ENCODE measurements at places on chromosomes 6 and 20.

- no peak for DNase-seq
These were observed 48.8 kb downstream of the CTCFL start for GRCh38 chr20:57476084-57476526.

DNA sequence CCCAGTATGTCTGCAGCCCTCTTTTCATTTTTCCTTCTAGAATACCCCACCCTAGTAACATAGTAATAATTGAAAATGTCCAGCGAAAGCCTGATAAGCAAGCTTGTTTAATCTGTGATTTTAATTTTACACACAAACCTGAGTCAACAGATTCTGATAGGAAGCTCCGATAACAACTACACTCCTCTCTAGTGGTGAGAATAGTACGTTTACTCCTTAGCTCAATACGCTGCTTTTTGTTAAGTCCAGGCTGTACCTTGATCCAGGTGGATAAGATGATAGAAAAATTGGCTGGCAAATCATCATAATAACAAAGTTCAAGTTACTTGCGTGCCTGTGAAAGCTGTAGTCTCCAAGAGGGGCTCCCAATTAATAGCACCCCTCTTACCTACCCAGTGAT is 25.5 kb upstream of the DCBLD1 start:
- no peak for DNase-seq

DNA sequence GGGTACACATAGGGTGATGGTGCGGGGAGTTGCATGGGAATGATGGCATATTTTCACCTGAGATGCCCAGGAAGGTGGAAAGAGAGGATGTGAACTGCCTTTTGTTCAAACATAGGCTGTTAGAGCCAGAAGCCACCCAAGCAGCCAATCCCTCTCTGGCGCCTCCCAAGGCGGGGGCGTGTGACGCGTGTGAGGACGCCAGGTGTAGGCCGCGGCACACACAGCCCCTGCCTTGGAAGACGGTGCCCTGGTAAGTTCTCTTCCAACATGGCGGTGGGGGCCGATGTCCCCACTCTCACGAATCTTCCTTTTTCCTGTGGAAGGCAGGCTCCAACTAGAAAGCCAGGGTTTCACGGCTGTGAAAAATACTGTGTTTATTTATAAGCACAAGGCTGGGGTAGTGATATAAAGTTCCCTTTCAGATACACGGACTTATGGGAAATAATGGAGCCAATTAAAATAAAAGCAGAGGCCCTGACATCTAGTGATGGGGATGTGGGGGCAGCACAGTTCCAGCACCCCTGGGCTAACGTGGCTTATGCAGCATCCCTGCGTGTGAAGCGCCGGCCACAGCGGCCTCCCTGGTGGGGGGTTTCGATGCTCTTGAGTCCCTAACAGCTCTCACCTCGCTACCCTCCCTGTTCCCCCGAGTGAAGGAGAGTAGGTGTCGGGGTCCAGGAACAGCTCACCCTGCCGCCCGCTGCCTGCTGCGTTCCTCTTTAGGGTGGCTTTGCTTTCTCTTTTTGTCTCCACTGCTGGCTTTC is 28.3 kb downstream of the CDH4 start:
- no peak for DNase-seq

DNA sequence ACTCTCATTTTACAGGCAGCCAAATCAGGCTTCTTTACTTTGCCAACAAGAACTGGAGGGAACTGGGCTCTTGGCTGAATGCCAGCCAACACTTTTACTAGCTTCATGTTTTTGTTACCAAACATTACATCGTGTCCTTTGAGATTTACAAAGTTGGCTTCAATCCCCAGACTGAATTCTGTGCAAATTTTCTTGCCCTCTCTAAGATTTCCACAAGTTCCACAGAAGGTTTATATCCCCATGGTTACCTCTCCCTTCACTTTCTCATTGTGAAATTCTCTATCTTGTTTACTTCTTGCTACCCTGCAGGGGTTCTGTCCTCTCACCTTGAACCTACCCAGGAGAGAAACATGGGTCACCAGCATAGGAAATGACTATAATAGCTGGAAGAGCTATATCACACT is 37.6 kb upstream of the PLCB1 start:
- no peak for DNase-seq

- DNase-seq, result no peak
These were observed 3.7 kb downstream of the SYS1 start for GRCh38 chr20:45366631-45367030.

DNA sequence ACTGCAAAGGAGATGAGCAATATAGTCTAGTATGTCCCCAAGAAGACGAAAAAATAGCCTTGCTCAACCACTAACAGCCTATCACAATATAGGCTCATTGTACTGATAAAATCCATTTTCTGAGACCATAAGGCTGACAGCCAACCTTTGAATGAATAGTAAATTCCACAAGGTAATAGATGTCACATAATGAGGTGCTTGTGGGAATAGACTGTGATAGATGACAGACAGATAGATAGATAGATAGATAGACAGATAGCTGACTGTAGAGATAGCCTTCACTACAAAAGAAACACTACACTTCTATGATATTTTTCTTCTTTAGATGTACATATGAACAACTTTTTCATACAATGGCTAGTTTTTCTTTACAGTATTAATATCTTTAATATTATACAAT is 760.3 kb upstream of the NRSN1 start:
- DNase-seq, result no peak

- DNase-seq, result no peak
These were observed 43.0 kb downstream of the CDKAL1 start for GRCh38 chr6:20577173-20577688.

DNA sequence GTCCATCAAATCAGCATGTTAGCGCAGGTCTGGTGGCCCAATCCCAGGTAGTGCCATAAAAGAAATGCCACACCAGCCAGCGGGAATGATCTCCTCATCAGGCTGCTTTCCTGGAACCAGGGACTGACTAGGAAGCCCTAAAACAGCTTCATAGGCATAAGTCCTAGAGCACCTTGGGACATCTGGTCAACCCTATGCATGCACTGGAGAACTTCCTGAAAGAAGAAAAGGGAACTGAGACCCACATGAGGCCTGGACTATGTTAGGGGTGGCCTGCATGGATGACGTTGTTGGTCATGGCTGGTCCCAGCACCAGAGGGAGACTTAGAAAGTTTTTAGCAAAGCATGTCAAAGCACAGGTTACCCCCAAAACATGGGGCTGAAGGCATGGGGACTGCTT is 7.6 kb upstream of the KCNK16 start:
- no peak for DNase-seq

GRCh38 chr6:116019428-116019827 is 41.3 kb downstream of the FRK start:
- no peak for DNase-seq

Measured in non-pigmented ciliary epithelial cell (primary cell).